ENCODE measurements at places on chromosomes 2 and 18.
A peak's percentile ranks its signal among the peaks of the same experiment; 100 is the strongest.

DNA sequence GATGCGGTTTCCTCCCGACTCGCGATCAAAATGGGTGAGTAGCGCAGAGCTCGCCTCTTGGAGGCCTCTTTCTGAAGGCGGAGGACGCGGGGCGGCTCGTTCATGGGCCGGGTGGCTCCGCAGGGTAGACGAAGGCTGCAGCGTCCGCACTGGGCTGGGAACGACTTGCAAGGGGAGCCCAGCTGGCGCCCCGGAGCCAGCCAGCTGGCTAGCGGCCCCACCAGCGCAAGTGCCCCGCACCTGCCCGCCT, 328 bp upstream of the PASK start:
- DNase-seq, result no peak

GRCh38 chr2:229419158-229419557, 148.1 kb upstream of the PID1 start:
- DNase-seq, result no peak

DNA sequence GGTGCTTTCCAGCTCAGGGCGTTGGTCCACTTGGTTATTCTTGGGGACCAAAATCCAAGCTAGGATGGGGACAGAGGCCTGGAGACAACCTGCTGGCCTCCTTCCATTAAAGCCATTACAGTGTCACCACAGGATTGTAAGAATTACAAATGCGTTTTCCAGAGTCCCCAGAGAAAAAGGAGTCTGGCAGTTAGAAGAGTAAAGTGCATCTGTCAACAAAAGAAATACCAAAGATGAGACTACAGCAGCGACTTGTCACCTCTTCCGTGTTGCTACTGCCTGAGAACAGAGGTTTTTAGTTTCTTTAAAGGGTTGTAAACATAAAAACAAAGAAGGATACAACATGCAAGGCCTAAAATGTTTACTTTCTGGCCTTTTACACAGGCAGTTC, 235.7 kb downstream of the AGAP1 start:
- DNase-seq, result no peak

DNA sequence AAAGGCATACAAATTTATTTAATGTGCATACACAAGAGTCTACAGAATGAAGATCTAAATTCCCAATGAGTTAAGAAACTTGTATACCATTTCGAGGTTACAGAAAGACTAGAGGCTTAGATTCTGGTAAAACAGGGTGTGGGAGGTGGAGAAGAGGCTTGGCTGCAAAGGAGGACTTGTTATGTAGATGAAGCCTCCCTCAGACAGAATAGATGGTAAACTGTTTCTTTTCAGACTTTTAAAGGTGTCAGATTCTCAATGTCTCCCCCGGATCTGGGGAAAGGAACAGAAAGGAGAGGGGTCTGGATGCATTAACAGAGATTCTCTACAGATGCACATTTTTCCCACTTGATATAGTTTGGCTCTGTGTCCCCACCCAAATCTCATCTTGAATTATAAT, 126.0 kb downstream of the ST6GAL2 start:
- DNase-seq, result no peak

DNA sequence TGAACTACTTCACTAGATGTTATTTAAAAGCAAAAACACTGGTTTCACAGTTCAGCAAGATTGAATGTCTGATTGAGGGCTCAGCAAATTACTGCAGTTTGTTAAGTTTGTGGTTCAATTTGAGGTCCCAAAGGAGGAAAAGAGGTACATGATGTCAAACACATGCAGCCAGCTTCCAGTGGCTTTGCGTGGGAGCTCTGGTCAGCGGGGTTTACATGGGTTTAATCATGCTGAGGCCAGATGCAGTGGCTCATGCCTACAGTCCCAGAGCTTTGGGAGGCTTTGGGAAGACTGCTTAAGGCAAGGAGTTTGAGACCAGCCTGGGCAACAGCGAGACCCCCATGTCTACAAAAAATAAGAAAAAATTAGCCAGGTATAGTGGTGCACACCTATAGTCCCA, 111.5 kb downstream of the MAPK4 start:
- no peak for DNase-seq

- DNase-seq, result no peak
Measured at GRCh38 chr2:17608251-17608650, 67.8 kb downstream of the VSNL1 start.

GRCh38 chr2:161486111-161486510, 70.0 kb downstream of the TBR1 start:
- no peak for DNase-seq

GRCh38 chr2:148935791-148936190, 60.8 kb downstream of the KIF5C start:
- no peak for DNase-seq

DNA sequence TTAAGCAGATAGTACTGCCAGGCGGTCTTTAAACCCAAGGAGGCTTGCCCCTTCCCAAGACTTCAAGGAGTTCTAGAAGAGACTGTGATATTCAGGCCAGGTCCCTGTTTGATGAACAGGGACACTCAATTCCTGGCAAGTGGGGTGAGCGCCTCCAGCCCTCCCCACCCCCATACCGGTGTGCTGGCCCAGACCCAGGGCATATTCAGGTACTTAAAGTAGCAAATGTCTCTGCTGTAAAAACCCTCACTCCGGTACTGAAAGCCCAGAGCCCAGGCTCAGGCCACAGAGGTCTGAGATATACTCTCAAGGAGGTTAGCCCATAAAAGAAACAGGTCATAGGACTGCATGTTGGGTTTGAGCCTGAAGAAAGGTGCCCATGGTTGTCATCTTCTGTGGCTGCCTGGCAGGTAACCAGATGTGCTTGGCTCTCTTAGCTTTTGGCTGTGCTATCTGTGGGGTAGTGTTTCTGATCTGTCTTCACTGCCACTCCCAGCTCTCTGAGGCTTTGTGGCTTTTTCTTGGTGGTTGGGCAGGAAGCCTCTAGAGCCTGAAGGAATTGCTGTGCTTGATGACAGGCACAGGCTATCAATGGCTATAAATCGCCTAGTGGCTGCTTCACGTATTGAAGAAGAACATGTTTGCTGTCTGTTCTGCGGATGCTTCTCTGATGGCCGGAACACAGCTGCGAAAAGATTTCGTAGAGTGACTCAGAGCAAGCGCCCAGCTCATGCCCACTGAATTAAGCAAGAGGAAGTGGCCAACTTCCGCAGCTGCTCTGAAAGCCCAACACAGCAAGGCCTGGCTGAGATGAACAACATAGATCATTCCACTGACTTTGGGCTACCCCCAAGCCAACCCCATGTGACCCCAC, 63.3 kb upstream of the ALPP start:
- DNase-seq, result peak; percentile 52

GRCh38 chr18:65631766-65632165, 119.0 kb upstream of the CDH7 start:
- no peak for DNase-seq
